ENCODE measurements at places on chromosomes 4 and X.

DNA sequence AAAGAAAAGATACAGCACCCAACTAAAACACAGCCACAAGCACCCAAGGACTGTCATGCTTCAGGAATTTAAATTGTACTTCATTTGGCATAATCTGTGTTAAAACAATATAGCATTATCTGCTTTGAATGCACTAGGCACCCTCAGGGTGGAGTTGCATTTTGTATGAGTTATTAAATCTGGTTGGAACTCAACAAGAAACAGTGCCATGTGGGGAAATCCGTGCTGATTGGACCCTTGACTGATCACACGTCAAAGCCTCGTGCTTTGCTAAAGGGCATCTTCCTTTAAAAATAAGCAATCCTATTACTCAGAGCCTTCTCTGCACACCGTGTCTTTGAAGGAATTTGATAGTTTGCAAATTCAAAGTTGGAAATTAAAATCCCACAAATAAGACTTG is 35.4 kb downstream of the IGFBP7 start:
- no peak for DNase-seq

GRCh38 chr4:167897116-167897515 is 195.2 kb upstream of the ANXA10 start:
- DNase-seq = no peak

DNA sequence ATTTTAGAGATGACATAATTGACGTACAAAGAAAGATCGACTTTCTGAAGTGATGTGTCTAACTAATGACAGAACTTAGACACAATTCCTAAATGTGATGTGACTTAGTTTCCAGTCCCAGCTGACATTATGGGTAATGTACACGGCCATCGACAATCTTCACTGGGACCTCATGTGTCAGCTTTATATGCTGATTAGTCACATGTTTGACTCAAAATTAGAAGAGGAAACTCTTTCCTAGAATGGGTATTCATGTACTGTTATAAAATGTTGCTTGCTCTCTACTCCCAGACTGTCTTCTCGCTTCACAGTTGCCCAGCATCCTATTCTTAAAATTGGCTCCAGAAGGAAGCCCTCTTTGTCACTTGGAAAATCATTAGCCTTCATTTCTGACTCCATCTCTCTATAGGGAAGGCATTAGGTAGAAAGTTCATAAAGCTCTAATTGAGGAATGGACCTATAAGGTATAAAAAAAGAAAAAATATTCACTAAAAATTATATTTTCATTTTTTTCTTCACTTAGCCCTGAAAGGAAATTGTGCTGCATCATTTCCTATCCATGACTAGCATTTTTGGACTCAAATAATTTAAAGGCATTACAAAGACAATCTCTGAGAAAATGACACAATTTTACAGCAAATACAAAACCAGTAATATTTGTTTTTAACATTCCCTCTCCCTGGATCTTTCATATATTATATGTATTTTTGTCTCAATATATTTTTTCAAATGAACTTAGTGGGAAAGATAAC is 554.6 kb downstream of the INPP4B start:
- no peak for DNase-seq

DNA sequence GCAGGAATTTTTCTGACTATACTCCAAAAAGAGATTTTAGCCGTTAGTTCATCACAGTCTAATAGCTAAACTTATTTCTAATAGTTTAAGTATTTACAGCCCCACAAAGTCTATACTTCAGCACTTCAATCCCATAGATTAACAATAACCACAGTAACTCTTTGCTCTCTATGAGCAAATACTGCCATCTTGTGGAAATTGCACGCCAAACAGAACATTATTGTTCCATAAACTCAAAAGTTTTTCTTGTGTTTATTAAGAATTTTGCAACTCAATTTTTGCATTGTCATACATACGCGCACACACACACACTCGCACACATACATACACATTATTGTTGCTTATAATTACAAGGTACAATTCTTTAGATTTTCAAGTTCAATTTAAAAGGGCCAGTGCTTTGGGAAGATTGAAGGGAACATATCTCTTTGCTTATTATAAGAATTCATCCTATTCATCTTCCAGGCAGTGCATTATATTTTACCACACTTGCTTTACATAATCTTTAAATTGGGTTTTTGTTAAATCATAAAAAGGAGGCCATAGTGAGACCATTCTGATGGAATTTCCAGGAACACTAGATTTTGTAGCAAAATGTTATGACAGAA is 63.8 kb upstream of the ATOH1 start:
- DNase-seq = no peak

GRCh38 chr4:185086053-185086452 is 57.0 kb upstream of the SLC25A4 start:
- no peak for DNase-seq

DNA sequence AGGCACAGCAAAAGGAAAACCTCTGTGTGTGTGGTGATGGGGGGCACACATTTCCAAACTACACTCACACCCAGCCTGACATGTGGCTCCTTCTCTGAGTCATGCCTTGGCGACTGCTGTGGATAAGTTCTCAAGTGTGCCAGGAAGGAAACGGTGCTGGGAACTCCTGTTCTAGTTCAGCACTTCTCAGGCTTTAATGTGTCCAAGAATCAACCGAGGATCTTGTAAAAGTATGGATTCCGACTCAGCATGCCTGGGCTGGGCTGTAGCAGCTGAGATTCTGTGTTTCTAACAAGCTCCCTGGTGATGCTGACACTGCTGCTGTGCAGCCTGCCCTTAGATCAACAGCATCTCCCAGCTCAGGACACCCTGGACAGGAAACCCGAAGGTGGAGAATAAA is 20.2 kb downstream of the CLNK start:
- no peak for DNase-seq

- DNase-seq = no peak
These were observed 76.8 kb upstream of the RAB40AL start for GRCh38 chrX:102860235-102860634.

DNA sequence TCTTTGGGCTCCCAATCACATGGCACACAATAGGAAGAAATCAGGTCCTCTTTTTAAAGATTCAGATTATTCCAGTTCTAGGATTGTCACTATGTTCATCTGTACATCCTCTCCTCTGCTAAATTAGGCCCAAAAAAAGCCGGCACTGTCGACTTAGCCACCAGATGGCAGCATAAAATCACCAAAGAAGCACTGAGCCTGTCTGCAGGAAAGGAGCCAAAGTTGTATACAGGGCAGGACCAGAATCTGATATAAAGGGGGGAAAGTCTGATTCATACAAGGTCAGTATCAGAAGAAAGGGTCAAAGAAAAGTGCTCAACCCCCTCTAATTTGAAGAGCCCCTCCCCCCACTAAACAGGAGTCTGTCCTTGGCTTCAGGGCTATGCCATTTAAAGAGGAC is 292.5 kb downstream of the CHIC1 start:
- DNase-seq = no peak

- no peak for DNase-seq
These were observed 888.9 kb downstream of the PCDH18 start for GRCh38 chr4:136643416-136643815.

GRCh38 chr4:2251073-2251794 is 9.3 kb upstream of the HAUS3 start:
- no peak for DNase-seq

DNA sequence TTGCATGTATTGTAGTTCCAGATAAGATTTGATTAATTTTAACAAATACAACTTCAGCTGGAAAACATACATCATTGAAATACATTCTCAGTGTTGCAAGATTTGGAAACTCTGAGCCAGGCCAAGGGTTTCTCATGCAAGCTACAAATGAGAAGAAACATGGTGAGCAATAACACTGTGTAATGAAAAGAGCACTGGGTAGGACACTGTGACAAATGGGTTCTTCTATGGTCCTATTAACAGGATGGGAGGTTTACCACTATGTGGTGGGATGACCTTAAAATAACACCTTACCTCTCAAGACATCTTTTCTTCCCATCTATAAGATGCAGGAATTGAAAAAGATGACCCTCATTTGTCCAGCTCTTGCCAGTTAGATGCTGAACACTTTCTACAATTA is 19.6 kb upstream of the NDNF start:
- DNase-seq = no peak

GRCh38 chr4:40307627-40308497 is 27.3 kb upstream of the CHRNA9 start:
- no peak for DNase-seq

DNA sequence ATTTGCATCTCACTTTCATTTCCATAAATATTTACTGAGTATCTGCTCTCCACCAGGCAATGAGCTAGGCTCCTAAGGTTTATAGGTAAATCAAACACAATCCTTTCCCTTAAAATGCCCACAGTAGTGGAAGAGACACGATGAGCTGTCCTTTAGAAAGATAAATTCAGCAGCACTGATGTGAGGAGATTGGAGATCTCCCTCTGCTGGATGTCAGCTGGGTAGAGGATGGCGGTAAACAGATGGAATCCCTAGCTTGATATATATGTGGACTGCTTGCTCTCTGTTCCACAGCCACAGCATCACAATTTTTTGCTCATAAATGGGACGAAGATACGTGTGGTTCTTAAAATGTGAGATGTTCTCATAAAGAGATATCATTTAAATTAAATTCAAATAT is 216.4 kb upstream of the RASGEF1B start:
- no peak for DNase-seq

GRCh38 chr4:86977621-86978184 is 42.9 kb downstream of the AFF1 start:
- DNase-seq = no peak

GRCh38 chr4:16669036-16669435 is 229.4 kb downstream of the LDB2 start:
- DNase-seq = no peak

DNA sequence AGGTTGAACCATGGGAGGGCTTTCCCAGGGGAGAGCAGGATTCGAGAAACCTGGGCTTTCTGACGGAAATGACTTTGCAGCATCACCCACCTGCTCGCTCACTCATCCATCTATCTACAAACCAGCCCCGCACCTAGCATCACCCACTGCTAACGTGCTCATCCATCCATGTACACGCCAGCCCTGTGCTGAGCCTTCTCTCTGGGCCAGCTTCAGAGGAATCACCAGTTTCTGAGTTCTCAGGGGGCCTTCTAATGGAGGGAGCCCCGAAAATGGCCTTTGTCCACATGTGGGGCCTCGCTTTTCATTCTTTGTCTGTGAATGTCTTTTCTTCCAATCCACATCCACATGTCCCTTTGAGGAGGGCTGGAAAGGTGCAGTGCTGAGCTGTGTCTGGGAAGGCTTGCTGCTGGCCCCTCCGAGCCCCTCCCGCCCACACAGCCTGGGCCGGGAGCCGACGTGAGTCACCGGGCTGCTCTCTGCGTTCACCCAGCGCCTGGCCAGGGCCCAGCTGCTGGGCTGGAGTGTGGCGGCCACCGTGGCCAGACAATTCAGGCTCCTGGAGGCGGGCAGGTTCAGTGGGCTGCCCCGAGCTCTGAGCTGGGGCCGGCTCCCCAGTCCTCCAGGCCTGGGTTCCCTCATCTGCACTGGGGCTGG is 14.7 kb downstream of the SORCS2 start:
- DNase-seq = no peak

GRCh38 chr4:6194458-6195195 is 5.7 kb downstream of the JAKMIP1 start:
- DNase-seq = no peak

GRCh38 chr4:67546971-67547370 is 1.7 kb upstream of the CENPC start:
- DNase-seq = no peak

DNA sequence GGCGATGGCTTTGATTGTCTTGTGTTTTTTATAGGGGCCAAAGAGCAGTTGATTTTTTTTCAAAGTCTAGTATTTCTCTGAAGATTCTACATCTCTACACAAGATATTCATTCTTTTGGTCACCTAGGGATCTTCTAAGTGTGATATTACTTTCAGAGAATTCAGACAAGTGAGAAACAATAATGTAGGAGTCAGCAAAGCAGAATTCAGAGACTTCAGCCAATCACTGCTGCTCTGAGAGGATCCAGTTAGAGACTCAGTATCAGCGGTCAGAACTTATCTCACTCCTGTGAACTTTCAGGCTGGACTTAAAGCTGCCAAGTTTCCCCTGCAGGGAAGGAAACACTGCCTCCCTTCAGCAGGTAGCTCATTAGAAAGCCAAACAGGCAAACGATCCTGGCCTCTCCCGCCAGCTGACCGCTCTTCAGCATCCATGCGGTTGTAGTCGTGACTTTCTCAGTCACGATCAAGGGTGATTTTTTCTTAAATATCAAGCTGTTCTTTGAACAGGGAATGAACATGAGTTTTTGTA is 59.2 kb downstream of the NSUN7 start:
- DNase-seq = no peak

DNA sequence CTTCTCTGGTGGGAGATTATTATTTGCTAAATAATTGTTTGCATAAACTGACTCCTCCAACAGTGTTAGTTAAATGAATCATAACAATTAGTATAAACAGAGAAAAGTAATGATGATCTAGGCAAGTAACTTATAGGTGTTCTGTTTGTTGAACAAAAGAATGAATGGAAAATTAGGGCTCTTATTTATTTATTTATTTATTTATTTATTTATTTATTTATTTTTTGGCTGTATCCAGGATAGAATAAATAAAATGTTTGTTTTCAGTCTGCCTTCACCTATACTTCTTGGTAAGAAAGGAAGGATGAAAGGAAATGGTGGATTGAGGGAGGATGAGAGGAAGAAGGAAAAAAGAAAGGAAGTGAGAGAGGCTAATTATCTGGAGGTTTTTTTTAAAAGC is 561.6 kb upstream of the MAGEB2 start:
- no peak for DNase-seq

DNA sequence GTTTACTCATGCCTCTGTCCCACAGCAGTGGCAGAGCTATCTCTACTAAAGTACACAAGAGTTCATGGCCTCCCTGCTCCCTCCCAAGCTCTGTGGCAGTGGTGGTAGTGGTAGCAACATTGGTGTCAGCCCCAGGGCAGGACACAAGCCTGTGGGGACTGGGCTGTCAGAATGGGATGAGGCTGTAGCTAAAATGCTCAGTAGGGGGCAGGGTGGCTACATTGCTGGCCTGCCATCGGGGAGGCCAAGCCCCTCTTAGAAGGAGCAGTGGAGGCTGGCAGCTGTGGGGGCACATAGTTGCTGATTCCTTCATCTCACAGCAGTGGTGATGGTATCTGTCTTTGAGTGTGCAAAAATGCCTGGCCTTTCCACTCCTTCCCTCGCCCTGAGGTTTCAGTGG is 461.7 kb downstream of the PCDH18 start:
- DNase-seq = no peak

- DNase-seq = no peak
These were observed 8.7 kb upstream of the ABLIM2 start for GRCh38 chr4:8167291-8167690.

- no peak for DNase-seq
These were observed 62.6 kb downstream of the GRXCR1 start for GRCh38 chr4:42954963-42955669.

Measured in NCI-H1930 (cell line).